ENCODE measurements at places on chromosomes 1 and 21.

GRCh38 chr1:115924770-115925169, 51.5 kb upstream of the SLC22A15 start:
- no peak for DNase-seq

- no peak for DNase-seq
Measured at GRCh38 chr1:156525071-156525501, 24.5 kb upstream of the MEF2D start.

- DNase-seq, result no peak
Measured at GRCh38 chr1:215905493-215906115, 338.5 kb downstream of the KCTD3 start.

DNA sequence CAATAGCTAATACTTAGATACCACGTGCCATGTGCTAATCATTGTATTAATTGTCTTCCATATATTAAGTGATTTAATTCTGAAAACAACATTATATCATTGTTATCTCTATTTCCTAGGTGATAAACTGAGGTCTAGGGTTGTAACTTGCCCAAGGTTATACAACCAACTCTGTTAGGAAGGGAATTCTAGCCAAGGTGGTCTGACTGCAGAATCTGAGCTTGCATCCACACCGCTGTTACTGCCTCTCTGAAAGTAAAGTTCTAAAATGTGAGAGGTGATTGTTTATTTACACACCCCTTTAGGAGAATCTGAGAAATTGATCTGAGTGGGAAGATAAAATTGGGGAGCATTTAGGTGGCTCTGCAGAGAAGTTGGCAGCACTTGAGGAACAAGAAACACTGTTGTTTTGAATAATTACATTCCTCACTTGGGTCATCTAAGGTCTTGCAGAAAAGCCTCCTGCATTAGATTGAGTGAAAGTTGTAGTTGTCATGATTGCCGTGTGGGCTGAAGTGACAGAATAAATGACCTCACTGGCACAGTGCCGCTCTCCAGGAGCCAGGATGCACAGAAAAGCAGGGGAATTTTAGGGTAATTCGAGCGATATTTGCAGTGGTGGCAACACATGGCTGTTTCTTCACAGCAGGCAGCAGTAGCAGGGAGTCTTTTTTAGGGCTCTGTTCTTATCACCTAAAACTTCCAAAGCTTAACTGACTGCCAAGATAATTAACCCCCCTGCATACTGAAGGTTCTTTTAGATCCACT, 121.7 kb downstream of the ADGRL4 start:
- no peak for DNase-seq

- DNase-seq, result no peak
Measured at GRCh38 chr1:41360074-41360785, 1.0 kb upstream of the FOXO6 start.

GRCh38 chr1:11272832-11273594, at the start of gene UBIAD1:
UBIAD1 (plus strand) TSS chr1:11273198; CDS start chr1:11273532, 334 bp downstream.
- DNase-seq, result peak; percentile 58

GRCh38 chr1:7587773-7588456, 183.2 kb upstream of the VAMP3 start:
- DNase-seq, result no peak

- peak; percentile 11 for DNase-seq
Measured at GRCh38 chr1:53390261-53390660, 62.4 kb upstream of the LRP8 start.

DNA sequence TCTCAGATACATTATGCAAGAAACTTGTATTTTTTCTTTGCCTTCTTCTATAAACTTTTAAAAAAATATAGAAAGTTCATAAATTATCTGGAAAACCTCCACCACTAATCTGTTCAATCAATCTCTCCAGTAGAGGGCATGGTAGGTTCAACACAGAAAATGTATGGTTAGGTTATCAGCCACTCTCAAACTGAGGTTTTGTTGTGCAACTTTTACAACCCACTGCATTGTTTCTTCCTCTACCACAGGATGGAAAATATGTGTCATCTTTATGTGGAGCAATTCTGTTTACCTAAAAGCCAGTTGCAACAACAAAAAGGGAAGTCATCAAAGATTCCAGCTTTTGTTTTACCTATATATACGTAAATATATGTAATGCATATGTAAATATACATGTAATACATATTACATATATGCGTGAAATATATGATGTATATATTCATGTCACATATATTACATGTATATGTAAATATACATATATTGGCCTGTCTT, 3.0 kb upstream of the RGS2 start:
- no peak for DNase-seq

DNA sequence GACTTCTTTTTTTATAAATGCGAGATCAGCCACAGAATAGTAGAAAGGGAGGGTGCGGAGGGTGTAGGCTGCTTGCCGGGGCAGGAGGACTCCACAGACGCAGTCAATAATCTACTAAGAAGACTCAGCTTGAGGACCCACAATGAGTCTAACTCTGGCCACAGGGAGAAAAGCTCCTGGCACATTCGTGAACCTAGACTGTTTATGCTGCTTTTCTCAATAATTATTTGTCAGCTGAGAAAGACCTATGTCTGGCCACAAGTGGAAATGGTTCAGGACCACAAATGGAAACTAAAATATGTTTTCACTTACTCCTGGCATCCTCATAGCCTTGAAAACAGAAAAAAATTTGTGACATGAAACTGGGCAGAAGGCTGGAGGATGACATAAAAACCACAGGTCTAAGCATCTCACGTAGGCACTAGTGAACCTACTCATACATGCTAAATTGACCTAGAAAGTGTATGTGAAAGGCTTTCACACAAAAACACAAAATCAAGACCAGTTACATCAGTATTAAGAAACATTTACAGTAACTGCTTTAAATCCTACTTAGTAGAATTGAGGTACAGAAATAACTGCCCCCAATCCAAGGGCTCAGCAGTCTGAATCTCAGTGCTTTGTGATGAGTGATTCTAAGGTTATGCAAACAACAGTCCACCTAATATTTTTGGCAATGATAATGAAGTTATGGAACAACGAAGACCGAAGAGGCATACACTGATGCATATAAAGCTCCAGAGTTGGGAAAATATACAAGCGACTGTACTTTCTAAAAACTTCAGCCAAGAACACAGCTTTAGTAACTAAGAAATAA, 159.5 kb downstream of the SLC45A1 start:
- DNase-seq, result peak; percentile 22

- DNase-seq, result no peak
Measured at GRCh38 chr1:203631946-203632345, 5.3 kb downstream of the ATP2B4 start.

DNA sequence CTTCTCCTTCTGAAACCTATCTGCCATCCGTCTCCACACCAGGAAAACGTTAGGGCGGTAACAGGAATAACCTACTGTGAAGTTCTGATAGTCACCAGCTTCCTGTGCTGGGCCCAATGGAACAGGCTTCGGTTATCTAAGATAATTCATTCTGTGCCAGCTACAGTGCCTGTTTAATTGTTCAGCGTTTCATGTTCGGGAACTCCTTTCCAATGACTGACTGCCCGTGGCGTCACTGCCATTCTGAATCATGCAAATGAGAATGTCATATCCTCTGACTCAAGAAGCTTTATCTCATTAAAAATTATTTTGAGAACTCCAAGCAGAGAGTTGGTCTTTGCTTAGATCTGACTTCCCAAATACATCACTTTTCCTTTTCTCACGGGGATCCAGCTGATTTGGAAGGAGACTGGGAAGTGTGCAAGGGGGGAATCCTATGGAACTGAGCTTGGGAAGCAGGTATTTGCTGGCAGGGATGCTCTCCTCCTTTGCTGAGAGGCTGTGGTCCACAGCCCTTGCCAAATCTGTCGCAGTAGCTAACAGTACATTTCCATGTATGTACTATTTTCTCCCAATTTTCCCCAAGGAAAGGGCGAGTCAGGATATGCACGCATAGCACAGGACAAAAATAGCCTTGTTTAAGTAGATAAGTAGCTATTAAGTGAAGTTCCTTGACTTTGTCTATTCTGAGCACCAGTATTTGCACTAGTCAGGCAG, 358.7 kb downstream of the LTN1 start:
- DNase-seq, result no peak

- DNase-seq, result no peak
Measured at GRCh38 chr1:111347026-111347425, 56.4 kb downstream of the CHIA start.

DNA sequence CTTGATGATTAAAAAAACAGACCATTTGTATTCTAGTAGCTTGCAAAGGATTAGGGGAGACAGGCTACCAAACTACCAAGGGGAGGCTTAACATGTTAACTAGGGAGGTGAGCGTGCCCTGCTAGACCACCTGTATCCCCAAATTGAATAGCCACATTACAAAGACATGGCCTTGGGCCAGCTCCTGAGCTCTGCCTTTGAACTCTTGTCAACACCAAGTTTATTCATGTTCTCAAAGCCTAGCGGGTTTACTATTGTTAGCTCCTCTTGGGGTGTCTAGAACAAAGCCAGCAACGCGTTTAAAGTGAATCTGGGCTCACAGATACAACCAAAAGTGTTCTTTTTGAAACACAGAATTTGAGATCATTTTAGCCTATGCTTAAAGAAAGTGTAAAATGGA, 36.3 kb downstream of the SMYD2 start:
- DNase-seq, result no peak

DNA sequence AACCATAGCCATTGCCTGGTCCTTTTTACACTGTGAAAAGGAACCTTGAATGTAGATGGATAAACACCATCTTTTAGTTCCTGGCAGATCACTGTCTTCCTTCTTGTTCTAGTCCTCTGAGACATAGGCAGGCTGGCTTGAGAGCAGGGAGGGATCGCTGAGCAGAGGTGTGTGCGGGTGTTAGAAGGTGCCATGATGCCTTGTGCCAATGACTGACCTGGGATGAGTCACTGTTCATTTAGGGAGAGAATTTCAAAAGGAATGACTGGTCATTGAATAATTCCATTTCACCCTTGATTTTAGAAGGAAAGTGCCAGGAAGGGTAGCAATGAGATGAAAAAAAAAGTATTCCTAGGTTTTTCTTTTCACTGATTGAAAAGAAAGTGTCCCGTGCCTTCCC, 383.9 kb downstream of the KIF26B start:
- DNase-seq, result no peak

DNA sequence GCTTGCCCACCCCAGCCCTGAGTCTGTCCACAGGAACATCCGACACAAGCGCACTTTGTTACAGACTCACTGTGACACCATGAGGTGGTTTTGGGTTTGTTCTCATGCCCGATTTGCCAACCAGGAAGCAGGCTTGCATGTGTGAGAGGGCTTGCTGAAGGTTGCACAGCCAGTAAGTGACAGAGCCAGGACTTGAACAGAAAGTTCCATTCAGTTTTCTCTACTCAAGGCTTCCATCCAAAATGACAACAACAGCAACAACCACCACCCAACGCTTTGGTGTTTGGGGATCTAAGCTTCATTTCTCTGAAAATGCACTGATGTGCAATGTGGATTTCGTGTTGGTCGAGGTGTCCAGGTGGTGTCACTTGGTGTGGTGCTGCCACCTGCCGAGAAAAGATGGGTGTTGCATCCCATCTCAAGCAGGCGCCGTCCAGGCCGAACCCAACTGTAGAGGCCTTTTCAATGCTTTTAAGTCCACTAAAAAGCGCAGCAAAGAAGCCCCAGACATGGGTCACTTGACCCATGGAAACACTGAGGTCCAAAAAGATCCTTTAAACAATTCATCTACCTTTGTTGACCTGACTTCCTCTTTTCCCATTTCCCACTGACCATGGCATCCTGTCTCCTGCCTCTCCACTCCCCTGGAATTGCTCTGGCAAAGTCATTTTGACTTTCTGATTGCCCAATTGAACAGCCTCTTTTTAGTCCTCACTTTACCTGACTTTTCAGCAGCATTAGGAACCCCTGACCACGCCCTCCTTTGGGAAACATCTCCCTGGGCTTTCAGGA, 12.2 kb downstream of the CITED4 start:
- DNase-seq, result peak; percentile 32

- DNase-seq, result no peak
Measured at GRCh38 chr1:178137238-178137637, 43.3 kb downstream of the RASAL2 start.

DNA sequence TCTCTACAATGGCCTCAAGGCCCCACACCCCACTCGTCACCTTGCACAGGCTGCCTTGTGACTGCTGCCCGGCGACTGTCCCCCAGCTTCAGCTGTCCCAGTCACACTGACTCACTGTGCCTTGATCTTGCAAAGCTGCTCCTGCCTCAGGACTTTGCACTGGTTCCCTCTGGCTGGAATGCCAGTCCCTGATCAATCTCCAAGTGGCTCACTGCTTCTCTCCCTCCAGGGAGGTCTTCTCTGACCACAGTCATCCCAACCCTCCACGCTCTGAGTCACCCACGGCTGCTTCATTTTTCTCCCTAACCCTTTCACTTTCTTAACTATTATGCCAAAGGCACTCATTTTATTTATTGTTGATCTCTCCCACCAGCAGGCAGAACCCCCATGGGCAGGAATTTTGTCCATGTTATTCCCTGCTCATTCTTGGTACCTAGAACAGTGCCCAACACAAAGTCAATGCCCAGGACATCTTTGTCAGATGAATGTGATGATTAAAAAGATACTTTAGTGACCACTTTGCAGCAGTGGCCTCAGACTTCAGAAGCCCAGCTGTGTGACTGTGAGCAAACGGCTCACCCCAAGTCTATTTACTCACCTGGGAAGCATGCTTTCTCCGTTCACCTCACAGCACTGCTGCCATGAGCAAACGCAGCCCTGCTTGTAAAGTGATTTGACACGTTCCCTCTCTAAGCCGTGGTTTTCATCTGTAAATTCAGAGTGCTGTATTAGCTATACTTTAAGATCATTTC, 53.4 kb downstream of the ZBTB18 start:
- no peak for DNase-seq

DNA sequence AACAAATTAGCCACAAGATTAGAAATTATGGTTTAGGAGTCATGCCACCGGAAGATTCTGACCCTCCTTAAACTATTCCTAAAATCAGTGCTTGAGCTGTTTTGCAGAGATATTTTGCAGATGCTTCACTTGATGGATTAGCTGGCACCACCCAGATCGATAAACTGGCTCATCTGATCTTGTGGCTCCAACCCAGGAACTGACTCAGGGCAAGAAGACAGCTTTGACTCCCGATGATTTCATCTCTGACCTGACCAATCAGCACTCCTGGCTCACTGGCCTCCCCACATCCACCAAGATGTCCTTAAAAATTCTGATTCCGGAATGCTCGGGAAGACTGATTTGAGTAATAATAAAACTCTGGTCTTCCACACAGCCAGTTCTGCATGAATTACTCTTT, 221.6 kb downstream of the RHOU start:
- DNase-seq, result no peak

- no peak for DNase-seq
Measured at GRCh38 chr1:207908107-207908734, 2.7 kb downstream of the CD34 start.

Data from DMS79 (cell line).